Activated naive CD8-positive, alpha-beta T cell treated with anti-CD3 and anti-CD28 coated beads, Interleukin-2, amount 50 U/mL, for 24 hours (primary cell): ENCODE measurements at places on chromosomes 7 and 10.
A peak's percentile ranks its signal among the peaks of the same experiment; 100 is the strongest.

DNA sequence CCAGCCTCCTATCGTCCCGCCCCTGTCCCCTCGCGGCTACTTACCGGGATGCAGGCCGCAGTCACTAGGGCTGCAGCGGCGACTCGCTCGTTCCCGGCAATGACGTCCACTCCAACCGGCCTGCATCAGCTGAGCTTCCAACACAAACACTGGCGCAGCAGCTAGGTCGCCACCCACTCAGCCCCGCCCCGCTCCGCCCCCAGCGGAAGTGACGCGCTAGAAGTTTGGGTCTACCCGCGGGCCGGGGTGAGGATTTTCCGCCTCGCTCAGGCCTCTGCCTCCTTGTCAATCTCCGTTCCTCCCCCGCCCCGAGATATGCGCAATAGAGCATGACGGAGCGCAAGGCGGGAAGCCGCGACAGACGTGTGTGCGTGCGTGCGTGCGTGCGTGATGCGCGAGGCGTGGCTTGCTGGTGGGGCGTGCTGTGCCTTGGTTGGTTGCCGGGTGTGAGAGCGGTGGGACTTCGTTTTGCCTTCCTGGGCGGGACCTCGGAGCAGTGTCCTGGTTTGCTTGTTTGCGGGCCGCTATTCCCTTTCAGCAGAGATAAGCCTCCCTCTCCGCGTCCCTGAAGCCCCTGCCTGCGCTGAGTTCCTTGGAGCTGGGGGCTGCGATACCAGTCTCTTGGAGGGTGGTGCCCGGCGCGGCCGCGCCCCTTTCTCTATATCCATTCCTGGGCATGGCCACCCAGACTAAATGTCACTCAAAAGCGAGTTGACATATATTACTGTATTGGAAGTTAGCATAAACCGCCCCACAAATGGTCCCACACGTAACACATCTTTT is at the start of gene PNPLA8:
Gene PNPLA8, minus strand, starts transcription at position 151 of the 783 bp plus-strand sequence. CDS start 10,644 bp downstream, outside the sequence.
- H3K27ac ChIP-seq: peak within 1 kb of the TSS; percentile 98
- no peaks in the 10 kb centered on the region for H3K27me3 ChIP-seq
- peaks cover 50% of the 10 kb centered on the region for H3K4me1 ChIP-seq
- DNase-seq: peak; percentile 100
- peaks cover 3% of the 10 kb centered on the region for H3K36me3 ChIP-seq

DNA sequence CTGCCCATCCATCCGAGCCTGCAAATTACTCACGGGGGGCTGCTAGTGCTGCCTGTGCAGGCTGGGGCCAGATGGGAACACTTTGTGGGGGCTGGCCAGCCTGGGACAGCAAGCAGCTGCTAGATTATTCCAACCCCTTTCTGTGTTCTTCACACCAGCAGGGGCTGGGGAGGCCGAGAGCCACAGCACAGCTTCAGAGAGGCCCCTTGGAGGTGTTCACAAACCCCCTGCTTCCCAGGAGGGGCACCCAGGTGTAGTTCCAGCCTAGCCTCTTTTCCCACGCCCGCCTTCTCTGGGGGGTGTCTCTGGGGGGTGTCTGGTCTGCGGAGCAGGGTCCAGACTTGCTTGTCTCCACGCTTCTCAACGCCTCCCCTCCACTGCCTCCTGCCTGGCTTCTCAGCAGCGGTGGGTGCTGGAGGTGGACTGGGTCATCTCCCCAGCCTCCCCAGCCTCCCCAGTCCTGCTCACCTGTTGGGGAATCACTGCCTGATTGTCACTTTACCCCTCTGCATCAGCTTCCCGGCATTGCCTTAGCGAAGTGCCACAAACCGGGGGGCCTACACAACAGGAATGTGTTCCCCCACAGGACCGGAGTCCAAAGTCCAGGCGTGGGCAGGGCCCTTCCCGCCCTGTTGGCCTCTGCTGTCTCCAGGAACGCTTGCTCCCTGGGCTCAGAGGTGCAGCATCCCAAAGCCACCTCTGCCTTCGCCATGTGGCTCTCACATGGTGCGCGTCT is 74.0 kb upstream of the EN2 start:
- H3K27ac ChIP-seq: no peak overlapping the region
- no peak overlapping the region for H3K4me3 ChIP-seq
- H3K36me3 ChIP-seq: no peaks in the 10 kb centered on the region
- H3K4me1 ChIP-seq: peaks cover 16% of the 10 kb centered on the region
- peaks cover 69% of the 10 kb centered on the region for H3K27me3 ChIP-seq

GRCh38 chr7:154871507-154871906 is 131.4 kb downstream of the PAXIP1 start:
- no peak overlapping the region for H3K4me3 ChIP-seq
- DNase-seq: no peak
- no peaks in the 10 kb centered on the region for H3K36me3 ChIP-seq
- H3K27ac ChIP-seq: no peak overlapping the region

DNA sequence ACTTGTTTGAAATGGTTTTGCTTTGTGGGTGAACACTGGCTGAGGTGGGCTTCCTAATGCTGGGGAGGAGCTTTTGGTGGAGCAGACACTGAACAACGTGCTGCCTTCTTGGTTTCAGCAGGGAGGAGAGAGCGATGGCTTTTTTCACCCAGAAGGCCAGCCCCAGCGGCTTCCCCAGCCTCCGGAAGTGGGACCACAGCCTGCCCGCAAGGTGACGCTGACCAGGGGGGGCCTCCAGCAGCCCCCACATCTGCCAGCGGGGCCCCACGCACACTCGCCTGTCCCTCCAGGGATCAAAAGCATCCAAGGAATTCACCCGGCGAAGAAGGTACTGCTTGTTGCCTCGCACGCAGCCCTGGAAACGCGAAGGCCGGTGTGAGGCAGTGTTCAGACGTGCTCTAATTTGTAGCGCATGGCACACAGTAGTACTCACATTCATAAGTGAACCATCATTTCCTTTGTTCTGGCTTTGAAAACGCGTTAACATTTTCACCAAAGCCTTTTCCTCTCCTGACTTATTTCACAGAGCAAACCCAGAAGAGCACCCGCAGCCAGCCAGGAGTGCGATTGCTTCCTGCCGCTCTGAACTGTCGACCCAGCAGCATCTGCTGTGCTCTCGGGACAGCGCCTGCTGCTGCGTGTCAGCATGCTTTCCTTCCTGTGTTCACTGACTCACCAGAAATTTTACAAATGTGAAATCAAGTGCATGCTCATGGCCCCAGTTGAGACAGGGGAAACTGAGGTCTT is 48.4 kb downstream of the SHH start:
- peak overlapping the region; percentile 98 for H3K27ac ChIP-seq
- H3K4me1 ChIP-seq: peaks cover 58% of the 10 kb centered on the region
- H3K27me3 ChIP-seq: no peaks in the 10 kb centered on the region
- peaks cover 47% of the 10 kb centered on the region for H3K36me3 ChIP-seq
- peak; percentile 76 for DNase-seq

DNA sequence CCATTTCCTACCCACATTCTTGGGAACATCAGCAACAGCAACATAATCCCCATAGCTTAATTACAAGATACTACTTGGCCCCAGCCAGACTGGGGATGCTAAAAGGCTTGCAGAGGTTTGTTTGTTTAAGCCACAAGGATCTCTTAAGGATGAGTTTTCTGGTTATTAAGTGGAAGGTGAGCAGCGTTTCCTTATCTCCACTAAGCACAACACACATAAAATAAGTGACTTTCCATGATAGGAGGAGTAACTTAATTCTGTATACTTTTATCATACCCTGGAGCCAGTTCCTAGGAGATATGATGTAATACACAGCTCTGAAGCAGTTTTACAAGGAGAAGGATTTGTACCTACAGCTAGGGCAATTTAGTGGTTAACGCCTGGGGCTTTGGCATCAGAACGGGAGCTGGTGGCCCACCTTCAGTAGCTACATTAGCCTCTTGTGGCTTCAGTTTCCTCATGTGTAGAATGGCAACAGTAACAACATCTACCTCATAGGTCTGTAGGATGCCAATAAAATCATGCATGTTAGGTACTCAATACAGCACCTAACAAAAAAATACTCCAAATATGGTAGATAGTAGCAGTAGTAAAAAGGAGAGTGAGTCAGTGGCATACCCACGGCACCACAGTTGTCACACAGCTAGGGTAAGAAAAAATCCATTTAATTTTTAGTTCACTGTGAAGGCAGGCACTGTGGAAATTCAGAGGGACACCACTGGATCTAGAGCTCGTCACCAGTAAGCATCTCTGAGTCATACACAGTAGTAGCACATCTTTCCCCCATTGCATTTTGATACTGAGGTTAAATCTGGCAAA is 55.2 kb downstream of the DOCK4 start:
- no peaks in the 10 kb centered on the region for H3K4me1 ChIP-seq
- DNase-seq: no peak
- H3K27me3 ChIP-seq: peaks cover 11% of the 10 kb centered on the region
- no peak overlapping the region for H3K27ac ChIP-seq
- H3K36me3 ChIP-seq: no peaks in the 10 kb centered on the region

DNA sequence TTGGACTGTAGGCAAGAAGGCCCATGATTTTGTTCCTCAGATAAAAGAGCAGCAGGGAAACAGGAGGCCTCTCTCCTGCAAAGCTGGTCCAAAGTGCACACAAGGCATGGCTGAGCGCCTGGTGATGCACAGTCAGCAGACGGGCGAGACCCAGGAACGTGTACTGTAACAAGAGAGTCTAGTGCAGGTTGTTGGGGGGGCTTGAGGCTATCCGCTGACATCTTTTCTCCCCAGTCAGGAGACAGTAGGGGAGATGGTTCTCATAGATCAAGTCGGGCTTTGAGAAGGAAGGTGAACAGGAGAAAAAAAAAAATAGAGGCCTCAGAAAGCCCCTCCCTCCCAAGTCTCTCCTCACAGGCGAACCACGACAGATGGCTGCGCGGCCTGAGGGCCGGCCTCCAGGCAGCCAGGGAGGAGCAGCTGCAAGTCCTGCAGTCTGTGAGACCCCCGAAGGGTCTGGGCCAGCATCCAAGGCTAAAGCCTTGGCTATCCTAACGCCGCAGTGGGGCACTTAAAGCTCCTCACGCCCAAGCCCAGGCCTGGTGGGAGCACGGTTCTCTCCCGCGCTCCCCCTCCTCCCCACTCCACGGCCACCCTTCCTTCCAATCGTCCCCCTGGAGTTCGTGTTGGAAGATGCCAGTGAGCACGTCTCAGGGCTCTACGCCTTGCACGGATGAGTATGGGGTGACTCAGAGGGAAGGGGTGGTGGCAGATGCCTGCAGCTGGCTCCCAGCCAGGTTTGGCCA is 68.3 kb downstream of the PRKAG2 start:
- H3K4me3 ChIP-seq: no peak overlapping the region
- H3K27ac ChIP-seq: no peak overlapping the region
- peaks cover 6% of the 10 kb centered on the region for H3K4me1 ChIP-seq
- H3K27me3 ChIP-seq: no peaks in the 10 kb centered on the region
- no peak for DNase-seq
- H3K36me3 ChIP-seq: no peaks in the 10 kb centered on the region

- H3K27me3 ChIP-seq: no peaks in the 10 kb centered on the region
- no peak overlapping the region for H3K4me3 ChIP-seq
- no peaks in the 10 kb centered on the region for H3K4me1 ChIP-seq
- DNase-seq: no peak
- no peak overlapping the region for H3K27ac ChIP-seq
These were observed 623.8 kb downstream of the SUGCT start for GRCh38 chr7:40758590-40758989.

DNA sequence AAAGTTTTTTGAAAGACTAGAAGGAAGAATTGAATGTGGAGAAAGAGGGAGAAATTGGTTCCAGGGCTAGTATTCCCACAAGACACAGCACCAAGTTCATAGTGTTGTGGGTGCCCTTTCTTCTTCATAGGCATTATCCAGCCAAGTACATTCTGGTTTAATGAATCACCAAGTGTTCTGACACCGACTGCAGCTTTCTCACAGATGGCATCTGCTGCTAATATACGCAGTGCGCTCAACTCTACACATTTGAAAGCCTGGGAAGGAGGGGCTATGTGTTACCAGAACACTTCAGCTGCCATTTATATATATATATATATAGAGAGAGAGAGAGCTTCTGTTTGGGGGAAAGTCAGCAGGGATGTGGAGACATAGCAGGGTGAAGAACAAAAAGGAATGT is 1168.4 kb downstream of the GATA3 start:
- DNase-seq: no peak
- H3K4me1 ChIP-seq: peaks cover 4% of the 10 kb centered on the region
- no peaks in the 10 kb centered on the region for H3K36me3 ChIP-seq

- no peaks in the 10 kb centered on the region for H3K4me1 ChIP-seq
- H3K36me3 ChIP-seq: no peaks in the 10 kb centered on the region
- no peak overlapping the region for H3K27ac ChIP-seq
- DNase-seq: no peak
- H3K27me3 ChIP-seq: peaks cover 7% of the 10 kb centered on the region
These were observed 18.1 kb upstream of the ARHGAP22 start for GRCh38 chr10:48623009-48623408.

DNA sequence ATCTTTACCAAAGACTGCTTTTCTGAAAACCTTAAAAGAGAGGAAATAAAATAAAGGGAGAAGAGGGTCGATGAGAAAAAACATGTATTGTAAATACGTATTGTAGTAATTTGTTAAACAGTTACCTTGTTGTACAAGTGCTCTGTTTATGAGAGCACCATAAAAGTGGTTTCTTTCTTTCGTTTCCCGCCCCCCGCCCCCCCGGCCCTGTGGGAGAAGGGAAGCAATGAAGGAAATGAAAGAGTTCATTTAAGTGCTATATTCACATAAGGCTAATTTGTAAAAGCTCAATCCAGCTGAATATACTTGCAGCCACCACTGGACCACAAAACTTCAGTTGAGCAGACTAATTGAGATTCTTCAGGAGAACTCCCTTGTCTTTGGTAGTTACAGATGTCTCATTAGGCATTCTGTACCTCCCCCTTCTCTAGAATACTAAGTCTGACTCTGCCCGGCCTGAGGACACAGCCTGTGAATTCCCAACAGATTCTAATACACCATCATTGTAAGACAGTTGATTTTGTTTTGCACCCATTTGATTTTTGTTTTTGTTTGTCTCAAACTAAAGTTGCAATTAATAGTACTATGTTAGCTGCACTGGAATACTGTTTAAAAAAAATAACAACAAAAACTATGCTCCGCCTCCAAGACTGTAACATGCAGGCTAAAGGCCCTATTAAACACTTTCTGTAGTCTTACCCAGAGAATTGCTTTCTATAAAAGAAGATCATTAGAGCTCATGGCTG is 124.9 kb downstream of the ARHGAP12 start:
- no peak overlapping the region for H3K27ac ChIP-seq
- no peak overlapping the region for H3K4me3 ChIP-seq
- no peaks in the 10 kb centered on the region for H3K27me3 ChIP-seq
- peaks cover 4% of the 10 kb centered on the region for H3K36me3 ChIP-seq

- peaks cover 12% of the 10 kb centered on the region for H3K4me1 ChIP-seq
- DNase-seq: no peak
- H3K27ac ChIP-seq: no peak overlapping the region
- no peak overlapping the region for H3K4me3 ChIP-seq
- no peaks in the 10 kb centered on the region for H3K36me3 ChIP-seq
- H3K27me3 ChIP-seq: peaks cover 2% of the 10 kb centered on the region
These were observed 33.6 kb upstream of the AGR3 start for GRCh38 chr7:16915405-16915804.

- peaks cover 7% of the 10 kb centered on the region for H3K27me3 ChIP-seq
- no peak for DNase-seq
- H3K4me3 ChIP-seq: no peak overlapping the region
These were observed 189.1 kb upstream of the ZMIZ1 start for GRCh38 chr10:78879621-78880020.

- H3K27me3 ChIP-seq: peaks cover 5% of the 10 kb centered on the region
- H3K4me3 ChIP-seq: peak overlapping the region; percentile 4
- no peaks in the 10 kb centered on the region for H3K36me3 ChIP-seq
- no peak overlapping the region for H3K27ac ChIP-seq
These were observed 2.3 kb upstream of the SH2B2 start for GRCh38 chr7:102284399-102284798.

GRCh38 chr10:73097305-73097670 is 622 bp upstream of the P4HA1 start:
- H3K27ac ChIP-seq: peak overlapping the region; percentile 98
- peaks cover 10% of the 10 kb centered on the region for H3K36me3 ChIP-seq
- no peak for DNase-seq
- peak overlapping the region; percentile 99 for H3K4me3 ChIP-seq
- peaks cover 41% of the 10 kb centered on the region for H3K4me1 ChIP-seq

GRCh38 chr10:72250666-72251065 is 23.1 kb upstream of the DDIT4 start:
- H3K27ac ChIP-seq: peak overlapping the region; percentile 73
- DNase-seq: no peak
- H3K36me3 ChIP-seq: no peaks in the 10 kb centered on the region
- no peaks in the 10 kb centered on the region for H3K27me3 ChIP-seq
